ENCODE measurements at places on chromosomes 16 and 17.

DNA sequence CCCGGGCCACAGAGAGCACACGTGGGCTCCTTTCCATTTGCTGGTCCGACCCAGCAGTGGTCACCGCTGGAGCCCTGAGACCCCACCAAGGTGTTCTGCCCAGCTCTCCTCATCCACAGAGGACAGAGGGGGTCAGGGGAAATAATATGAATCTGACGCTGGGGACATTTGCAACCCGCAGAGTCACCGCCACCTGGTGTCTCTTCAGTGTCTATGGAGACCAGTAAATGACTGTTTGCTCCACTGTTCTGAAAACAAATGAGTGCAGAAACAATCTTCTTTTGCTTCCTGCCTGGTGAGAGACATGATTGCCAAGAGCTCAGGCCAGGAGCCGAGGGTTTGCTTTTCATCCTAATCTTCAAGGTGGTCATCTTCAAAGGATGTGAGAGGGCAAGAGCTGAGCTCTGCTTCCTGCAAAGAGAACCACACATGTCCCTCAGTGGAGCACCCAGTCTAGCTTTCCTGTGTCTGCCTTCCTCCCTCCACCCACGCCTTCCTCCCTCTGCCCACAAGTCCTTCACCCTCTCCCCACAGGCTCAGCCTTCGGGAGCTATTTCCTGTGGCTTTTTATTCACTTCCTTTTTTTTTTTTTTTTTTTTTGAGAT lies 14.7 kb upstream of the KLHDC4 start:
- DNase-seq, result peak; percentile 97

DNA sequence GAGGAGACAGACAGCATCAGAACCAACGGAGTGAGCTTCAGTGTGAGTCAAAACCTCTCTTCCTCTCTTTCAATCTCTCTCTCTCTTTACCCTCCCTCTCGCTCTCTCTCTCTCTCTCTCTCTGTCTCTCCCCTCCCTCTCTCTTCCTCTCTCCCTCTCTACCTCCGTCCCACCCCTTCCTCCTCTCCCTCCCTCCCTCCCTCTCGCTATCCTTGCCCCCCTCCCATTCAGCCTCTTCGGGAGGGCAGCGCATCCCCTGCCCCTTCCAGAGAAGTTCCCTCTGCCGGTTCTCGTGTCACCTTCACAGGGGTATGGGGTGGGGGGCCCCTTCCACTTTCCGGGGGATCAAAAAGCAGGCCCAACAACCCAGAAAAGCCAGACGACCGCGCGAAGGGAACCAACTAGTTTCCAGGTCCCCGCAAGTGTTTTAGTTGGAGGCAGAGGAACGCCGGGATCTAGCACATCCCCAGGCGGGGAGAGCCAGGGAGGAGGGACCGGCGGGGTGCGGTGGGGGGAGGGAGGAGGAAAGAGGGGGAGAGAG lies 28.9 kb upstream of the RBFOX1 start:
- DNase-seq, result no peak

GRCh38 chr17:44210342-44211192 lies 8.9 kb downstream of the UBTF start:
- DNase-seq, result peak; percentile 87

- no peak for DNase-seq
These were observed 171.9 kb downstream of the ENGASE start for GRCh38 chr17:79246225-79247190.

- no peak for DNase-seq
These were observed 1.6 kb upstream of the FBXL20 start for GRCh38 chr17:39402890-39403605.

- no peak for DNase-seq
These were observed 167.0 kb downstream of the UTP18 start for GRCh38 chr17:51427323-51427811.

- DNase-seq, result no peak
These were observed 138.6 kb upstream of the WSCD1 start for GRCh38 chr17:5931616-5932015.

GRCh38 chr16:56519459-56520250 lies at the start of gene BBS2:
TSS of gene BBS2 (minus strand) at chr16:56520024. CDS start at chr16:56519862, 162 bp downstream.
- peak; percentile 51 for DNase-seq

GRCh38 chr17:77308861-77309726 lies 168.3 kb downstream of the SEC14L1 start:
- DNase-seq, result no peak

GRCh38 chr16:66996324-66996982 lies 8.1 kb downstream of the CES4A start:
- no peak for DNase-seq

GRCh38 chr17:4811471-4811870 lies 4.5 kb downstream of the PLD2 start:
- no peak for DNase-seq

GRCh38 chr16:57912529-57913260 lies 58.2 kb downstream of the CNGB1 start:
- no peak for DNase-seq

DNA sequence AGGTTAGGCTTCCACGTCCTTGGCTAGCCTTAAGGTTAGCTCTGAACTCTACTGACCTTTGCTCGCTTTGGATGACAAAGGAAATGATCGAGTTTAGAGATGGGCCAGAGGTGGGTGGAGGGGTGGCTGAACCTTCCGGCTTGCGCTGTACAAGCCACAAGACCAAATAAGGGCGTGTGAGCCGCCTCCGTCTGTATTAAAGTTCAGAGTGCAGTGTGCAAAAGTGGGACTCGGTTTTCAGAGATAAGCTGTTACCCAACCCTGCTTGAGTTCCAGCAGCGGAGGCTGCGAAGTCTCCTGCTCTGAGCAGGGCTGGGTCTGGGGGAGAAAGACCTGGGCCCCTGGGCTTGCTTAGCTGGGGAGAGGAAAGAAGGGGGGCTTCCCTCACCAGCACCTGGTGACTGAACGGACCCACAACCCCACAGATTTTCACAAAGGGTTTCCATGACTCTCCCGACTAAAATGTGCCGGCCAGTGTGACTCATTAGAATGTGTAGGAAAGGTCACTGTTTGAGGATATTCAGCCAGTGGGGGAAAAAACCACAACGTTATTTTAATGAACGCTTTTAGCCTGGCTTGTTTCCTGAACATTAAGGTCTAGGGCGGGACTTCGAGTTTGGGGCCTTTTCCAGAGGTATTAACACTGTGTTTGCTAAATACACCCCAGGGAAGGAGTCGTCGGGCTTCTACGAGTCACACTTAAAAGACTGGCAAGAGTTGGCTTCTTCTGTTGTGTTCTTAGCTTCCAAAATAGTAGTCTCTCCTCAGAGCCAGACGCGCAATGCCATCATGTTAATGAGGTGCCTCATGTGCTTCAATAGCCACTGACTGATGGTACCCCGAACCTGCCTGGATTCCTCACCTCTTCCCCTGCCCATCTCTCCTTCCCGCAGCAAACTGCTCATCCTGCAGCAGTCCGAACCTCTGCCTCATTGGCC lies 67.0 kb downstream of the CENPV start:
- peak; percentile 92 for DNase-seq

DNA sequence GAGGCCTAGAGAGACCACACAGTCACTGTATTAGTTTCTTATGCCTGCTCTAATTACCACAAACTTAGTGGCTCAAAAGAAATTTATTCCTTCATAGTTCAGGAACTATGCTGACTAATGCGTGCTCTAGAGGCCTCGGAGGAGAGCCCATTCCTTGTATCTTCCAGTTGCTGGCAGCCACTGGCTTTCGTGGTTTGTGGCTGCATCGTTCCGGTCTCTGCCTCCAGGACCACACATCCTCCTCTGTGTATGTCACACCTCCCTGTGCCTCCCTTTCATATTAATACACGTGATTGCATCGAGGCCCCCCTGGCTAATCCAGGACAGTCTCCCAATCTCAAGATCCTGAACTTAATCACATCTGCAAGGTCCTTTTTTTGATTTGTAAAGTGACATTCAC lies 16.9 kb upstream of the MYLK3 start:
- DNase-seq, result no peak

DNA sequence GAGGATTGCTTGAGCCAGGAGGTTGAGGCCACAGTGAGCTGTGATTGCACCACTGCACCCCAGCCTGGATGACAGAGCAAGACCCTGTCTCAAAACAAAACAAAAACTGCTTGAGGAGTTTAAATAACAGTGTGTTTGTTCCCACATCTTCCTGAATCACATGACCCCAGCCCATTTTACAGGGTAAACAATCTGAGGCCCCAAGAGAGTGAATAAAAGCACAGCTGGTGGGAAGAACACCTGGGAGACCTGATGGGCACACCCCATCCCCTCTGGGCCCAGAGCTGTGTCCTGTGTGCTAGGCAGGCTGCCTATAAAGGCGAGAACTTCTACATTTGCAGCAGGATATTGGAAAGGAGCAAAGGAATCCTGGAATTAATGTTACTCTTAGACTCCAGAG lies 69.6 kb downstream of the PLXDC1 start:
- no peak for DNase-seq
